Glomerular endothelial cell (primary cell): ENCODE measurements at places on chromosomes 2 and 18. TPM values are rescaled to one million over a fixed set of nuclear protein-coding genes. Genes with fewer than 3 reads are reported as not detected.

C2orf66 gene
- total RNA-seq: 0.39 and 1.1 TPM in 2 replicates

GRCh38 chr18:26719896-26720295 lies 145.6 kb downstream of the AQP4 start:
- no peak for DNase-seq

REG1B gene
- total RNA-seq: not detected in 2 replicates

ADGRF3 gene
- total RNA-seq: 0.06 and 0.58 TPM in 2 replicates

CENPA gene
- total RNA-seq: 3.6 and 4.6 TPM in 2 replicates

GRCh38 chr2:191441496-191442214 lies 196.5 kb downstream of the MYO1B start:
- no peak for DNase-seq

PROC gene
- not detected in 2 replicates for total RNA-seq

ADI1 gene
- 42.5 and 48.5 TPM in 2 replicates for total RNA-seq

SATB2 gene
- total RNA-seq: 2.6 and 5.0 TPM in 2 replicates

- no peak for DNase-seq
These were observed 72.6 kb upstream of the DAPL1 start for GRCh38 chr2:158722266-158723105.

- DNase-seq: no peak
These were observed 45.8 kb downstream of the CYBRD1 start for GRCh38 chr2:171568089-171568488.

DNA sequence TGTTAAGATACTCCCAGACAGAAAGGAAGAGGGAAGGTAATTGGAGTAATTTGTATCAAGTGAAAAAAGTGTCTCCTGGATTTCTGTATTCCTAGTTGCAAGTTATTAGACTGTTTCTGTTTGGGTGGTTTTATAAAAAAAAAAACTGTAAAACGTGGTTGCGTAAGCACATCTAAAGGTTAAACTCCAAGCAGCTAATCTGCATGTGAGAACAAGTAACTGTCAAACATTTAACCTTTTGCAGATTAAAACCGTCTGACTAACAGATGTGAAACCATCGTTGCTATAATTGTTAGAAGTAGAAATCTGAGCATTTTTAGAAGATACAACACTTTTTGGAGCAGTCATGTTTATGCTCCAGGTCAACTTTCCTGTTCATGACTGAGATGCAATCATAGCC lies 72.3 kb downstream of the AFF3 start:
- no peak for DNase-seq

DNA sequence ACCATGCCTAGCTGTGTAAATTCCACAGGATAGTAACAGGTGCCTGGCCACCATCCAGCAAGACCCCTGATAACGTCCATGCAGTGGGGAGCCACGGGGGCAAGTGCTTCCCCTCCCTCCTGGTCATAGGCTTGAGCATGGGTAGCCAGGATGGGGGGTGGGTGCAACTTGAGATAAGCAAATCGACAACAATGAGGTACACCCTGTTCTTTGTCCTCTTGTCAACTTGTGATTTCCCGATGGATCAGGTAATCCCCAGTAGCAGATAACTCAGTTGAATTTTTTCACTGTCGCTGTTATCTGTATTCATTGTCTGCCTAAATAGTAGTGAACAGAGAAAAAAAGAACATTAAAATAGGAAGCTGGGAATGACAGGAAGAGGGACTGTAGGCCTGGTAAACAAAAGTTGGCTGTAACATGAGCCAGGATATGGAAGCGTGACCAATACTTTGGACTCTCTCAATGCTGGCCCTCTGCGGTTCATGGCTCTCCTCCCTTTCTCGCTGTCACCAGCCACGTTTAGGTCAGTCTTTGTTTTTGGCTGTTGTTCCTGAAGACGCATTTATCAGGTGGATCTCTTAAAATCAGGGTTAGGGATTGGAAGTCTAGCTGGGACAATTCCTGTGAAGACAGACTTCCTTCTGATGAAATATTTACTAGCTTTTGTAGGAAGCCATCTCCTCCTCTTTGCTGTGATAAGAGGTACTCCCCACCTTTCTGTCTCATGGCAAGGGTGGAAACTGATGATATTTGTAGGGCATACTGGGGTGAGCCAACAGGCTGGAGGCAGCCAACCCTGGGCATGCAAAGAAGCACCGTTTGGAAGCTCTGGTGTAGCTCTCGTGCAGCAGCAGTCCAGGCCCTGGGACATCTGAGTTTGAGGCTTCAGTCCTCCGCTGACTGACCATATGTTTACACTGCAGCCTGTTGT lies 42.4 kb downstream of the TCF7L1 start:
- DNase-seq: no peak

IL1RL1 gene
- total RNA-seq: 5.8 and 20.5 TPM in 2 replicates

SPRED2 gene
- 11.9 and 14.6 TPM in 2 replicates for total RNA-seq

MFSD2B gene
- 0.53 TPM in 1 of 2 replicates, not detected in the other for total RNA-seq

- DNase-seq: no peak
These were observed 113.5 kb upstream of the NDUFV2 start for GRCh38 chr18:8989017-8989416.

STAM2 gene
- 14.8 and 23.3 TPM in 2 replicates for total RNA-seq

NEU2 gene
- not detected in 2 replicates for total RNA-seq

DNA sequence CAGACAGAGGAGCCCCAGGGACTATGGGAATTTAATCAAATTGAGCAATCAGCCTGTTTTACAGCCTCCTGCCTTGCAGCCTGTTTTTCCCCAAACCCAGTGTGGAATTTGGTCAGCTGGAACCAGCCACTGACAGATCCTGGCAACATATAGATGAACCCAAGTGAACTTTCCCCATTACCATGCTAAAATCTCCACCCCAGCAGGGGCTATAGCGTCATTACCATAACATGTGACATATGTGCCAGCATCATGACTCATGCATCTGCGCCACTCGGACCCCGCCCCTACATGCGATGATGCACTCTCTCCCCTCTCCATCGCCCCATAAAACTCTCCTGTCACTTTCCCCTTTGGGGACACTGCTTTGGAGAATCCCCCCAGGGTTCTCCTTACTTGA lies 17.3 kb upstream of the FEZ2 start:
- DNase-seq: no peak

- no peak for DNase-seq
These were observed 57.9 kb downstream of the POLR1A start for GRCh38 chr2:86047575-86048382.

DNA sequence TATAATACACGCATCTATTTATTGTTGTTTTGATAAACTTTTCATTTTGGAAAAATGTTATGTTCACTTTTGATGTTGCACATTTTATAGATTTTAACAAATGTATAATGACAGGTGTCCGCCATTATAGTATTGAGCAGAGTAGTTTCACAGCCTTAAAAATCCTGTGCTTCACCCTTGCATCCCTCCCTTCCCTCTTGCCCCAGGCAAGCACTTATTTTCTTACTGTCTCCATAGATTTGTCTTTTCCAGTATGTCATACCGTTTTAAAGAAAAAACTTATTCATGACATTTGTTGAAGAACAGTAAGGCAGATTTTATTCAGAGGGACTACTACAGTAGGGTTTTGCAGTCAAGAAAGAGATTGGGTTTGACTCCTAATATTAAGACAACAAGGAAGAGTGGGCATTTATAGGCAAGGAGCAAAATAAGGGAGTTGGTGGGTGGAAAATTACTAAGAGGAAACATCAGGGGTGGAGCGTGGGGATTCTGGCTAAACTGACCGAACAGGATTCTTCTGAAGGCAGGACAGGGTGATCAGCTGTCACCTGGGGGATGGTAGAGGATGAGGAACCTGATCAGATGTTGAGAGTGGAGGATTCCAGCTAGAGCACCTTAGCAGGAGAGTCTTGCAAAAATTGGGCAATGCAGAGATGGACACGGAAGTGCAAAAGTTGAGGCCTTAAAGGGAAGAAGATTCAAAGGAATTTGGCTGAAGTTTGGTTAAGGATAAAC lies 108.8 kb downstream of the NCK2 start:
- DNase-seq: no peak

RGPD3 gene
- 0.05 and 0.29 TPM in 2 replicates for total RNA-seq

GRCh38 chr2:42795841-42796301 lies 3.5 kb upstream of the HAAO start:
- no peak for DNase-seq

GRCh38 chr2:23037596-23037995 lies 347.4 kb upstream of the KLHL29 start:
- no peak for DNase-seq

DNA sequence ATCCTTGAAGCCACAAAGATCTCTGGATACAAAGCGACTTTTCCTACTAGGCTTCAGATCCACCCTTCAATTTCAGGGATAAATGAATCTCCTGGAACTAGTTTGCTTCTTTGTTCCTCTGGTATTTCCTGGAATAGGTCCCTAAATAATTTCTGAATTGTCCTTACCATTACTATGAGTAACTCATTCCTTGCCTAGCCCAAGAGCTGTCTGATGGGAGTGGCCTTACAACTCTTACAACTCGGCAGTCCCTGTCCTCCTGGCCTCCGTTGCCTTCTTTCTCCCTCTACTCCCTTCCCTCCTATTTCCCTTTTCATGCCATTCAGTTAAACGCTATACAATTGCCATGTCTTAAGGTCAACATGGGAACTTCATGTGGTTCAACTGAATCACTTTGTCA lies 98.2 kb upstream of the FHL2 start:
- DNase-seq: no peak

UGT1A10 gene
- total RNA-seq: not detected in 2 replicates

PLB1 gene
- 0.53 and 1.6 TPM in 2 replicates for total RNA-seq

DNA sequence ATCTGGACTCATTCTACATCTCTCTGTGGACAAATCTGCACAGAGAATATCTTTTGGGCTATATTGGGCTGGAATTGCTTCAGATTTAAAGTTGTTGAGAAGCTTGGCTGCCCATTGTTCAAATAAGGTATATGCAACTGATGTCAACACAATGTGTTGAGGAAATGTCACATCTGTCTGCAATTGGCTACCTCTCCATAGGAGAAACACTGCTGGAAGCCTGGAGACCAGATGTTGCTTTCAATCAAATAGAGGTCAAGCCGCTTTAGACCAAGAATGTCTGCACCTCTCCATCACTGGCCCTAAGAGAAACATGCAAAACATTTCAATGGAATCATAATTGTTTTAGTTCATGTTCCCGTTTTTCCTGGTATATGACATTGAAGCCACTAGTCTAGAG lies 720.2 kb downstream of the SLC4A3 start:
- DNase-seq: no peak

ITGA6 gene
- total RNA-seq: 288 and 382 TPM in 2 replicates

GRCh38 chr2:95158891-95159619 lies 593 bp downstream of the ZNF514 start:
- no peak for DNase-seq

DNA sequence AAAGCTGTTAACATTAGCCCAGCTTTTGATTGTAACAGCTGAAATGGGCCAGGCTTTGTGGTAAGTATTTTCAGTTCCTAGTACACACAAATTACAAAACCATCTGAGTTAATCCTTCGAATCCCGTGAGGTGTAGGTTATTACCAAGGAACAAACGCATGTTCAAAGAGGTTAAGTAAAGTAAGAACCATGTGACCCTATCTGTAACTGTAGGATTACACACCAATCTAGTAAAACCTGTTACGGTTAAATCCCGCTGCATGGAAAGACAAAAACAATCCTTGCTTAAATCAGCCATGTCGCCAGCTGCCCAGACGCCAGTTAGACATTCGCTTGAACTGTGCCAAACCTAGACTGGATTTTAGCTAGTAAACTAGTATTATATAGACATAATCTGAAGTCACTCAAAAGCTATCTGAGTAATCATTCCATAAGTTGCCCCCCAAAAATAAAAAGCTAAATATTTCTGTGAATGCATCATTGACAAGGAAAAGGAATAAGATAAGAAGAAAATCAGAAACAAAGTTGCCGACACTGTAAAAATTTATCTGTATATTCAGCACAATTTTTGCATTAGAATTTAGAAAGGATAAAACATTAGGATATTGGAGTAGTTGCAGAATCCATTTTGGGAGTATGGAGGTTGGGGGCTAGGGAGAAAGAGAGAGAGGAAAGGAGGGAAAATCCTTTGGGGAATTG lies 638.0 kb downstream of the CNTNAP5 start:
- DNase-seq: no peak

GRCh38 chr2:17445744-17446143 lies 72.5 kb downstream of the RAD51AP2 start:
- no peak for DNase-seq

- no peak for DNase-seq
These were observed 127.8 kb downstream of the LNPK start for GRCh38 chr2:175874291-175874690.

DNA sequence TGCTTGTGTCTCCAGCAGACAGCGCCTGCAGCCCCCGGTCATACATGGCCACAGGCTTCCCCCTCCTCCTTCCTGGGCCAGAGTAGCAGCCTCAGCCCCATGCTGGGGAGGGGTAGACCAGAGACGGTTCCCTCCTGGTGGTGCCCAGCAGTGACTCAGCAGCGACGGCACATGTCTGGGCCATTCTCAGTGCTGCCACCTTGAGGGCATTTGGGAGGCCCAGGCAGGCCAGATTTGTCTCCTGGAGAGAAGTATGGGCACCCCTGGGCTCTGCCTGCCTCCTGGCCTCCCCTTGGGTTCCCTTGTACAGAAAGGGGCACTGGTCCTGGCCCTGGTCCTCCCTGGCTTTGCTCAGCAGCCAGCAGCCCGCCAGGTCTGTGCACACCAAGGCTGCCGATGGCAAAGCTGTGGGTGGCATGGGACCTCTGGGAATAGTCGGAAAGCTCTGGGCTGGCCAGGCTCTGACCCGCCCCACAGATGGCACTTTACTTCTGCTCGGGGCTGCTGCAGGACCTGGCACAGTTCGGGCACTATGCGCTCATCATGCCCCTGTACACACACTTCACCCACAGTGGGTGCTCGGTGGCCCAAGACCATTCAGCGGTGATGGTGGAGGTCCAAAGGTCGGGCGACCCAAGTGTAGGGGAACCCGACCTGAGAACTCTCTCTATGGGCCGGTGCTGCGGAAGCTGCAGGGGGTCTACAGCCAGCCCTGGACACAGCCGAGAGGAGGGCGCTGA lies 11.4 kb upstream of the ALPI start:
- DNase-seq: peak; percentile 18

RFTN2 gene
- 4.6 and 6.3 TPM in 2 replicates for total RNA-seq

DNA sequence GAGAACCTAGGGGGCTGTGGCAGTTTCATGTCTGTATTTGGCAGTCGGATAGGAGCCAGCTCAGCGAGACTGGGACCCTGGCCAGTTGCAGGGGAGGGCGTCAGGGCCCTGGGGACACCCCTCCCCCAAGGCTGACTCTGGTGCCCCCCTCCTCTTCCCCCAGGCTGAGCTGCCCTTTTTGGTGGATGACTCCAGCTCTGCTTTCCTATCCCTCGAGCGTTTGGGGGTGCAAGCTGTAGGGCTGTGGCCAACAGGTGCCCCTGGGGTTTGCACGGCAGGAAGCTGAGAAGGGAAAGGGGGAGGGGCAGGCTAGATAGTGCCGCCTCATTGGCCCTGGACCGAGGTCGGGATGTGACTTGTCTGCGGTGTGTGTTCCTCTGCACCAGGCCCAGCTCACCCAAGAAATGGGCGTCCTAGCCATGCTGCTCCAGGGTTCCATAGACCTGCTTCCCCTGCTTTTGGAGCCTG lies 26.4 kb downstream of the SPEG start:
- DNase-seq: no peak

ACVR1C gene
- 0.06 and 0.15 TPM in 2 replicates for total RNA-seq

DNA sequence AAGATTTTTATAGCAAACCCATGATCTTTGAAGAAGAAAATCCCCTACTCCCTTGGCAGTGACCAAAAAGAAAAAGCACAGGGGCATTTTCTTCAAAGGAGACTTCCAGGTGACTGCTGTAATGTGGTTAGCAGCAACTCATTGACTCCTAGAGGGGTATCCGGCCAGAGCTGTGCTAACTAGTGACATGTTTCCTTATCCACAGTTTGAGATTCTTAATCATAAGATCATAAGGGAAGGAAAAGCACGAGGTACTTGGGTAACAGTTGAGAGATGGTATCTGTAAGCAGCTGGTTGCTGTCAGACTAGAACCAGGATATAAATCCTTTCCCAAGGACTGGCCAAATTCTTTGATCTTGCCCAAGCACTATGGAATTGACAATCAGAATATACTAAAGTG lies 124.7 kb downstream of the MREG start:
- no peak for DNase-seq

G6PC2 gene
- not detected in 2 replicates for total RNA-seq
